Endothelial cell (in vitro differentiated cells): ENCODE measurements at places on chromosomes 4 and X.

DNA sequence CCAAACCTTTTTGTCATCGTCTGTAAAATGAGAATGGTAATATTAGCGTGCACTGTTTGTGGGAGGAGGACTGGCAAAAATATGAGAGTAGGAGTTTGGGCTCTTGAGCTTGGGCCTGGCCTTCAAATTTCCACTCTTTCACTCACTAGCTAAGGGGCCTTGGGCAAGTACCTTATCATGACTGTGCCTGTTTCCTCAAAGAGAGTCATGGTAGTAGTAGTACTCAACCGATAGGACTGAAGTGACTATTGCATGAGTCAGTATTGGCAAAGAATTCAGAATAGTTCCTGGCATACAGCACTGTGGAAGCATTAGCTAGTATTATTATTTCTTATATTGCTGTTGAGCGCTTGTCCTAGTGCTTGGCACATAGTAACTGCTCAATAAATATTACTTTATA, 16.0 kb upstream of the RBM3 start:
- no peak for DNase-seq

DNA sequence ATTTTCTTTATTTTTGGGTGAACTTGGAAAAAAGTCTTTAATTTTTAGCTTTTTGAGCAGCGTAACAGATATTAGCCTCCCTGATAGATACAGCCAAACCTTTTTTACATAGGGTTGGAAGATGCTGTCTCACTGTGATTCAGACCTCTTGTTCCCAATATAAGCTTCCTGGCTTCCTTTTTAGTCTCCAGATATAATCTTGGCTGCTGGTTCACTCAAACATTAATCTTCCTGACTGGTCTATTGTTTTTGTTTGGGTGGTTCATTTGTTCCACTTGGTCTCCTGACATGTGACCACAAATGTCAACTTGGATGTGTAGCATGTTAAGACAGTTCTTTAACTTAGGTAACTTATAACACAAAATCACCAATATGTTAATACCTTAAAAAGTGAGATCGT, 23.0 kb downstream of the RPA4 start:
- no peak for DNase-seq

DNA sequence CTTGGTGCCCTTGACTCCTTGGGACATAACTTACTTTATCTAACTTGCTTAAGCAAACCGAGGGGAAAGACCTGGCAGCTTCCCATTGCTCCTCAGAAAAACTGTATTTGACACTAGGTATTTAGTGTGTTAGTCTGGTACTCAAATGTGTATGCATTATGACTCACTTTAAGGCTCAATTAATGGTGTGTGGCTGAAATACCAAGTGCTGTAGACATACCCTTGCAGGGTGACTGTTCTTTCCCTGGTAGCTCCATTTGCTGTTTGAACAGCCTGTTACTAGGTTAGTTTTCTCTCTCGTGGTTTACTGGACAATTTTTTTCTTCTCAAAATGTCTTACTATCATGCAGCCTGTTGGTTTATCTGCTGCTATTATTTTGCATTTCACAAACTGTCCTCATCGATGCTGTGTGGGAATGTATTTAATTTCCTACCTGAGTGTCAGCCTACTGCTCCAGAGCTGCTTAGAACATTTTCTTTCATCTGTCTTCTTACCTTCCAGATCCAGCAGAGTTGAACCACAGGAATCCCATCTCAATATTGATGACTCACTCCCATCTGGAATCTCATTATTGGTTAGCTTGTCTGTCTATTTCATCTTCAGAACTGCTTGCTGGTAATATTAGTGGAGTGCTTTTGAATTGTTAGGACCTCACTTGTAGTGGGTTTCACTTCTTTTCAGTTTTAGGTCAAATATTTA, 158.0 kb upstream of the FAT1 start:
- no peak for DNase-seq

DNA sequence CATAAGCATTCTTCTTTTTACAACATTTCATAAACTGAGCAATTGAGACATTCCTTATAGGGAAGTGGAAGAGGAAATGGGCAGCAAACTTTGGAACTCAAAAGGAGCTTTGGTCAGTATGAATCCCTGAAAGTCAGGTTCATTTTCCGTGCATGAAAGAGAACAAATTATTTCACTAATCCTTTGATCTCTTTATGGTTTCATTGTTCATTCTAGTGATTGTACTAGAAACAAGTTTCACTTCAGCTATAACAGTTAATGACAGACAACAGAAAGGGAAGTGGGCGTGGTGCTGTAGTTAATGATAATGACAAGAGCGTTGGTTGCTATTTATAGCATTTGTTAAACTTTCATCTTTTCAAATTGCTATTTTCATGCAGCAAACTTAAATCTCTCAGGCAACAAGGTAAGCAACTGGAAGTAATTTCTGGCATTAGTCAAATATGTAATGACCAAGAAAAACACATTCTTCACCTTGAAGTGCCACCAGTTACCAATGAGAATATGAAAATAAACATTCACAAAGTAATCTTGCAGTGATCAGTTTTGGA, 98.4 kb downstream of the AREG start:
- no peak for DNase-seq

DNA sequence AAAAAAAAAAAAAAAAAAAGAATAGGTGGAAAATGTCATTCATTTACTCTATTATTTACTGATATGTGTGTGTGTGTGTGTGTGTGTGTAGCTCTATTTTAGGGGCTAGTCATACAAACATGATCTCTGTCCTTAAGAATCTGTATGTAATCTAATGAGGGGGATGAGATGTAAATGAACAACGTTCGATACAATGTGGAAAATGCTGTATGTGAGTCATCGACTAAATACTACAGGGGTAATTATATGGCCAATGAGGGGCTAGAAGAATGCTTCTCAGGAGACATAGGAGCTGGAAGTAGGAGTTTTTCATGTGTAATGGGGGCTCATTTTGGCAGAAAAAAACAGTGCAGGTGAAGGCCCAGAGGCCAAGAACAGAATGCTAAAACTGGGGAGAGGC, 41.9 kb downstream of the LEF1 start:
- DNase-seq = no peak
